ENCODE measurements at places on chromosomes 2 and 18.

- no peak for DNase-seq
Observed at GRCh38 chr2:37786191-37786698, 114.8 kb upstream of the CDC42EP3 start.

DNA sequence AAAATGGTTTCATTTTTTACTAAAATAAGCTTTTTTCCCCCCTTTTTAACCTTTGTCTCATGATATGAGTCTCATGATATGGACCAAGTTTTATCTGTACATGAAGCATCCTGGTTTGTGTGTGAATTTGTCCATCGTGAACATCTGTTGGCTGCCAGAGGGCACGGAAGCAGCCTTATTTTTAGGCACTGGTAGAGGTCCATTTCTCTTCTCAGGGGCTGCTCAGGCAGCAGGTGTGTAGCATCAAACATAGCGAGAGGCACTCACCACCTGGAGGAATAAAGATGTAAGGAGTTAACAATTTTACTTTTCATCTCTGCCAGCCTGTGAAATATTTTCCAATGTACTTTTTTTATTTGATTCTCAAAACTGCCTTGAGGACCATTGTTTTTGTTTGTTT is 134.5 kb downstream of the RHBDD1 start:
- no peak for DNase-seq

GRCh38 chr2:102131564-102131963 is 11.0 kb upstream of the IL1R1 start:
- DNase-seq, result no peak

DNA sequence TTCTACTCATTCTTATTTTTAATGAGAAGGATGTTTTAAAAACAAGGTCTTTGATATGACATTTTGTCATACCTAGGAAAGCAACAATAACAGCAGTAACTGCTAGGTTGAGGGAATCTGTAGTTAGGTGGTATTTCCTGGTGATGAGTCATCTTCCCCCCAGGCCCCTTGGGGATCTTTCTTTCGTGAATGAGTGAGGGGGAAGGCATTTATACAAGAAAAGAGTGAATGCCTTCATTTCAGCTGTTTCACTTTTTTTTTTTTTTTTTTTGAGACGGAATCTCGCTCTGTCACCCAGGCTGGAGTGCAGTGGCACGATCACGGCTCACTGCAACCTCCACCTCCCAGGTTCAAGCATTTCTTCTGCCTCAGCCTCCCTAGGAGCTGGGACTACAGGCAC is 108.6 kb downstream of the MAP4K4 start:
- DNase-seq, result no peak

DNA sequence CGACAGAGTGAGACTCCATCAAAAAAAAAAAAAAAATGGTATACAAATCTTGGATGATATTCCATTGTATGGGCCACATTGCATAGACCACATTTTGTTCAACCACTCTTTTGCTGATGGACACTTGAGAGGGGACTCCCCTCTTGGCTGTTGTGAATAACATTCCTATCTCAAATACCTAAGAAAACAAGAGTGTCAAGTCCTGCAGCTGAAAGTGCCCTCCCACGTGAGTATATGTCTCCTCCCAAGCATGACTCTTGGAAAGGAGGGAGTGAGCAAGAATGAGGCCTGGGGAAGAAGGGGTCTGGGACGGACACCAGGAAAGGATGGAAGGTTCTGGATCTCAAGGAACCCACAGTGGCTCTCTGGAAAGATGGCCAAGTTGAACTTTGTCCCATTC is 36.0 kb upstream of the NPAS2 start:
- no peak for DNase-seq

GRCh38 chr2:13252615-13253014 is 535.9 kb downstream of the TRIB2 start:
- no peak for DNase-seq

DNA sequence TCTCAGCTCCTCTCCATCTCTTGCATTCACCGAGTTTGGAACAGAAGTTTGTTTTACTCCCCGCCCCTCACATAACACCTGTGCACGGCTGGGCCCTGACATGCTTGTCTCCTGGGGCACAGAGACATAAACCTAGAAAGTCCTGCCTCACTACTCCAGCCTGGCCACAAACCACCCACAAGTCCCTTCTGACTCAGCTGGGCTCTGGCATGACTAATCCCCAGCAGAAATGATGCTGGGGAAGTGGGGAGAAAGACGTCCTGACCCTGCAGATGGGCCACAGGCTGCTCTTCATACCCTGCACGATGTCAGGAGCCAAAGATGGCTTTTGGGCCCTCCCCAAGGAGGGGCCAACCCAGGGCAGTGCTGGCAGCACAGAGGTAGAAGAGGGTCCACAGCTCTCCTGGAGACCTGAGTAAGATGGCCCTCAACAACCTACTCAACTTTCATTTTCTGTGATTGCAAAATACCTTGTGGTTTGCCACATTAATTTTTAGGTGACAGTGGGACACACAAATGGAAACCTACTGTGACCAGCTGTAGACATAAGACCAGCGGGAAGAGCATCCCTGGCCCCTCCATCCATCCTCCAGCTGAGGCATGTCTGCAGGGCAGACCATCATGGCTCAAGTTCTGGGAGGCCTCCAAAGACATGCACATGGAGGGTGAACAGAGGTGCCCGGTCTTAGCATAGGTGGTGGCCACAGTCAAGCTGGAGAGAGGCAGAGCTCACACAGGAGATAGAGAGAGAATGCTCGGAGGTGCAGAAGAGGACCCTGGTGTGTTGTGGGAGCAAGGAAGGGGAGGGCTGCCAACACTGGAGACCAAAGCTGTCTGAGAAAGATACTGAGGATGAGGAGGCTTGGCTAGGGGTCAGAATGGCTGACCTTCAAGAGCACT is 40.0 kb downstream of the DNMT3A start:
- DNase-seq, result no peak

DNA sequence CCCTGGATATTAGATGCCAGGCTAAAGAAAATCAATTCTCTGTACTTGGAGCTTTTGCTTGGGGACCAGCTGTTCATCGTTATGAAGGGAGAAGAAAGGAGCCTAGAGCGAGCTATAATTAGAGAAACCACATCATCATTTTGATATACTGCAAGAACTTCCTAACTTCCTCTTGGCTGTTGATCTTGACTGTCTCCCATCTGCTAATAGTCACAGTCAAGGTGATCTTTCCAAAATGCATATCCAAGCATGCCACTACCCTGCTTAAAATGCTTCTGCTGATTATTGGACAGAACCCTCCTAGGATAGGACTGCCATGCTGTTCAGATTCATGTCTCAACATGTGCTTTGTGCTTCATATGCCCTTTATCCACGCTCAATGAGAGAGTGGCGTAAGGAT is 54.8 kb downstream of the RAPGEF4 start:
- DNase-seq, result no peak

DNA sequence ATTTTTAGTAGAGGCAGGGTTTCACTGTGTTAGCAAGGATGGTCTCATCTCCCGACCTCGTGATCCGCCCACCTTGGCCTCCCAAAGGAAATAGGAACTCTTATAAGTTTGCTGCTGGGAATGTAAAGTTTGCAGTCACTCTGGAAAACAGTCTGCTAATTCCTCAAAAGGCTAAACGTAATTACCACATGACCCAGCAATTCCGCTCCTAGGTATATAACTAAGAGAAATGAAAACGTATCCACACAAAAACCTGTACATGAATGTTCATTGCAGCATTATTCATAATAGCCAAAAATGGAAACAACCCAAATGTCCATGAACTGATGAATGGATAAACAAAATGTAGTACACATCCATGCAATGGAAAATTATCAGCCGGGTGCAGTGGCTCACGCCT is 21.9 kb upstream of the ATRAID start:
- no peak for DNase-seq

DNA sequence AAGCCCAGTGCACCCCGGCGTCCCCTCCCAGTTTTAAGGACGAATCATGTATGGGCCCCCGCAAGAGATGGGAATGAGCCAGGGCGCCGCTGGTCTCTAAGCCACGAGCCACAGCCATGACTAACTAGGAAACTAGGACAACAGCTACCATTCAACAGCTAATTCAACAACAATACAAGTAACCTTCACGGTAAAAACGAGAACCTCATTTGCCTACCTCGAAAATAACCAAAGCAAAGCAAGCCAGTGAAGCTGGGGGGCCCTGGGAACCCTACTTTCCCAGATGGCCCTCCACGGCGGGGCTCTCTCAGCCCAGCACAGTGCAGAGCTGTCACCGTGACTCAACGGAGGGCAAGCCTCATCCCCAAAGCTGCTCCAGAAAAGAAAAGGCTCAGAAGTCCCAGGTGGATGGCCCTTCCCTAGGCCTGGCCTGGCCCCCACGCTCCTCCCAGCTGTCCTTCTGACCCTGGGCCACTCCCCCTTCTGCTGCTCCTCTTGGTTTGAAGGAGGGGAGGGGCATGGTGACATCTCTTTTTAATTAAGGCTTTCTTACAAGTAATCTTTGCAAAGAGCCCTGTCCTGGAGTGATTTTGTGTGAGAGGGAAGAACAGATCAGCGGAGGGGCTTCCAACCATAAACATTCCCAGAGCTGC is 126.3 kb downstream of the HDAC4 start:
- DNase-seq, result no peak

DNA sequence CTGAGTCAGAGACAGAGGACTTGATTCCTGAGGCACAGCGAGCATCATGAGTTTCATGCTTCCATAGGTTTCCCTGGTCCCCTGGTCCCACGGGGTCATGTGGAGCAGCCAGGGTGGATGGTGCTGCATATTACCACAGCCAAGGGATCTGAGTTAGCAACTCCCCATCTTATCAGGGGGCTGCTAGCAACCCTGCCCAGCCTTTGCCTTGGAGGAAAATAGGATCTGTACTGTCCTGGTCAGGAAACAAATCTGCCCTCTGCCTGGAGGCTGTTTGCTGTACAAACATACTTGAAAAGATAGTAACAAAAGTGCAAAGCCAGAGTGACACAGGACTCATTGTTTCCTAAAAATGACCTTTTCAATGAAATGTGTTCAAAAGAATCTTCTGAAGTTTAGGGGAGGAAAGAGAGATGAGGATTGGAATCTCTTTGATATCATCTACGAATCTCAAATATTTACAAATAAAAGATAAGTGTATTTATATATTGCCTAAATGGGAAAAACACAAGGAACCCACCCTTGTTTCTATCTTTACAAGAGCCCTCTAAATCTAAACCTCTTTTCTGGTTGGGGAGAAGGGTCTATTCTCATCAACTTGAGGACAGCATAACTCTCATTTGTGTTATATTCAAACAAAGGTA is 194.8 kb downstream of the CD226 start:
- DNase-seq, result no peak

GRCh38 chr2:60317844-60318243 is 235.6 kb downstream of the BCL11A start:
- no peak for DNase-seq

GRCh38 chr2:109466674-109467575 is 146.8 kb downstream of the SEPTIN10 start:
- no peak for DNase-seq

- no peak for DNase-seq
Observed at GRCh38 chr2:224041554-224041953, 2.5 kb upstream of the SERPINE2 start.

DNA sequence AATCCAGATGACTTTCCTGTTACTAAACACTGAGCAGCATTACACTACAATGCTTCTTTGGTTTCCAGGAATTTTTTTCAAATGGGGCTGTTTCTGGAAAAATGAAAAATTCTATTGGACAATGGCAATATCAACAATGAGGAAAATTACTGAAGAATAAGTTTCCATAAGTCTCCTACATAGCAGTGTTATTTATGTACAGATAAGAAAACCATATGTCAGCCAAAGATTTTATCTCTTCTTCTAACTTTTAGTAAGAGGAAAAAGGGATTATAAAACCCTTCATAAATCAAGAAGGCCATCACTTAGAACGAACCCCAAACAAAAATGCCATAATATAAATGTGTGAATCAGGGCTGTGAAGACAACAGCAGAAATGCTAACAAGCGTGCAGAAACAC is 31.6 kb upstream of the NOSTRIN start:
- no peak for DNase-seq

DNA sequence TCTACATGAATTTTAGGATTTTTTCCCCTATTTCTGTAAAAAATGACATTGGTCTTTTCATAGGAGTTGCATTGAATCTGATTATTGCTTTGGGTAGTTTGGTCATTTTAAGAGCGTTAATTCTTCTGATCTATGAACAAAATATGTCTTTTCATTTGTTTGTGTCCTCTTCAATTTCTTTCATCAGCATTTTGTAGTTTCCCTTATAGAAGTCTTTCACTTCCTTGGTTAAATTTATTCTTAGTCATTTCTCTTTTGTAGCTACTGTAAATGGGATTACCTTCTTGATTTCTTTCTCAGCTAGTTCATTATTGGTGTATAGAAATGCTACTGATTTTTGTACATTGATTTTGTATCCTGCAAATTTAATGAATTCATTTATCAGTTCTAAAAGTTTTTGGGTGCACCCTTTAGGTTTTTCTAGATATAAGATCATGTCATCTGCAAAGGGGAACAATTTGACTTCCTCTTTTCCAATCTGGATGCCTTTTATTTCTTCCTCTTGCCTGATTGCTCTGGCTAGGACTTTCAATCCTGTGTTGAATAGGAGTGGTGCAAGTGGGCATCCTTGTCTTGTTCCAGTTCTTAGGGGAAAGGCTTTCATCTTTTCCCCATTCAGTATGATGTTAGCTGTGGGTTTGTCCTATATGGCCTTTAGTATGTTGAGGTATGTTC is 36.6 kb upstream of the AAK1 start:
- no peak for DNase-seq

- DNase-seq, result no peak
Observed at GRCh38 chr2:85187069-85187468, 53.9 kb downstream of the TCF7L1 start.

DNA sequence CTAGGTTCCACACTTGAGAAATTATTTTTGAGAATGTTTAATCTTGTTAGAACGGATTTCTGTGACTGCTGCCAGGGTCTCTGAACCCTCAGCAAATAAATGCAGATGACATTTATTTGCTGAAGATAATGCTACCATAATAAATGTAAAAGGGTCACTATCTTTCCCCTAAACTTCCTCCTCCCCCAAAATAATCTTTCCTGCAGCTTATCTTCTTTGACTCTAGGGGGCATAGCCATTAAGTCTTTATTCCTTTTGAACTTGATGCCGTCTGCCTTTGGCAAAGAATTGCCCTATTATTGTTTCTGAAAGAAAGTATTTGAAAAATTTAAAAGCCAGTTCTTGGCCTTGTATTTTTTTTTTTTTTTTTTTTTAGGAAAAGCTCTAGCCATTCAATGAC is 63.6 kb upstream of the ACSL3 start:
- no peak for DNase-seq

- DNase-seq, result no peak
Observed at GRCh38 chr2:25446122-25446521, 104.4 kb upstream of the DNMT3A start.

GRCh38 chr2:64943387-64944150 is 45.6 kb upstream of the SLC1A4 start:
- no peak for DNase-seq
